ENCODE measurements at places on chromosomes 1 and 21.

DNA sequence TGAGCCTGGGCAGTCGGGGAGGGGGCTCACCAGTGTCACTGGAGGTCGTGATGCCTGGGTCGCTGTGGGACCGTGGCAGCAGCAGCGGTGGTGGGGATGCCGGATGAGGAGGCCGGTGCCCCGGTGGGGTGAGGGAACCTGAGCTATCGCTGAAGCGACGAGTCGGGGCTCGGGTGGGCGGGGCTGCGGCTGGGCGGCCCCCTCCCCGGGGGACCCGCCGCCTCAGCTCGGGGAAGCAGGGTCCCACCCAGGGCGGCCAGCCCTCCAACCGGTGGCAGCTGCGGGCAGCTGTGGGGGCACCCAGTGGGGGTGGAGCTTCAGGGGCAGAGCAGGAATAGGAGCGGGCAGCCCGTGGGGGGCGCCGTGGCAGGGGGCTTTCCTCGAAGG, 5.0 kb downstream of the ENTREP3 start:
- no peak for DNase-seq

- DNase-seq = no peak
These were observed 26.4 kb upstream of the IL12RB2 start for GRCh38 chr1:67281244-67281643.

GRCh38 chr1:205435578-205436573, 14.0 kb upstream of the LEMD1 start:
- no peak for DNase-seq

DNA sequence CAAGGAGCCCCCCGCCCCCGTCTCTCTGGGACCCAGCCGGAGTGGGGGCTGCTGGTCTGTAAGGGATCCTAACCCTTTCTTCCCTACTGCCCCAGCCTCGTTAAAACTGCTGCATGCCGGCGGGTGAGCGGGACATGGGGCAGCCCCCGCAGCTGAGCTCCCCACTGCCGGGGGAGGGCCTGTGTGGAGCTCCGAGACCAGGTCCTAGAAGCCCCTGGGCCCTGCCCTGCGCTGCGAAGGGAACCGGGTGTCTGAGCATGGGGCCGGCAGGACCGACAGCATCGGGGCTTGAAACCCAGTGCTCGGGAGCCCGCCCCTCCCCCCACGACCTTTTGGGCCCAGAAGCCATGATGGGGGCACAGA, 9.2 kb upstream of the COL6A1 start:
- no peak for DNase-seq

DNA sequence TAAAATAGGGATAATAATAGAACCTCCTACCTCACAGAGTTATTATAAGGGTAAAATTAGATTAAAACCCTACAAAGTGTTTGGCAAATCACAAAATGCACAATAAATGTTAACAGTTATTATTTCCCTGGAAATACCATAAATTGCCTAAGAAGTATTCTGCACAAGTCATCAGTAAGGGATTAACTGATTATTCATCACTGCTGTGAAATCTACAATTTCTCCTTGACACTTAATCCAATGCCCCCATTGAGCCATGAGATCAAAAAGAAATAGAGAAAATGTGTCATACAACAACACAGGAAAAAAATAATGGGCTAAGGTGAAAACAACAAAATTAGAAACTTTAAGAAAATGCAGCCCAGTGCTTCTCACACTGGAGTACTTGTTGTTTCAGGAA, 6.7 kb upstream of the SEC16B start:
- DNase-seq = no peak

- no peak for DNase-seq
These were observed 23.2 kb downstream of the LEPR start for GRCh38 chr1:65443647-65444046.

GRCh38 chr1:169511316-169512005, 25.7 kb upstream of the SLC19A2 start:
- no peak for DNase-seq

GRCh38 chr1:56390232-56390867, 189.0 kb downstream of the PLPP3 start:
- no peak for DNase-seq

GRCh38 chr1:197920414-197921117, 3.4 kb downstream of the LHX9 start:
- no peak for DNase-seq

DNA sequence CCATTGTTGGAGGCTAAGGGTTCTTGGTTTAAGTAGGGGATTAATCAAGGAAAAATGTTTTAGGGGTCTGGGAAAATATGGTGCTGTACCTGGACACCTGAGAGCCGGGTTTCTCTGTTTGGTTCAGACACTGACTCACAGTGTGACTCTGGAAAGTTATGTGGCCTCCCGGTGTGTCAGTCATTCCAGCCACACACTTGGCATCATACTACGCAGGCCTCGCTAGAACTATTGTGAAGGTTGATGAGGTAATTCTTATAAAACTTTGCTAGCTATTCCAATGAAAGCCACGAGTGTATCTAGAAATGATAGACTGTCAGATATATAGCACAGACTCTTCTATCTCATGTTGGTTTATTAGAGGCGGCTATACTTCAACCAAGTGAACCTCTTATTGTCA, 4.8 kb upstream of the CAMSAP2 start:
- DNase-seq = no peak

DNA sequence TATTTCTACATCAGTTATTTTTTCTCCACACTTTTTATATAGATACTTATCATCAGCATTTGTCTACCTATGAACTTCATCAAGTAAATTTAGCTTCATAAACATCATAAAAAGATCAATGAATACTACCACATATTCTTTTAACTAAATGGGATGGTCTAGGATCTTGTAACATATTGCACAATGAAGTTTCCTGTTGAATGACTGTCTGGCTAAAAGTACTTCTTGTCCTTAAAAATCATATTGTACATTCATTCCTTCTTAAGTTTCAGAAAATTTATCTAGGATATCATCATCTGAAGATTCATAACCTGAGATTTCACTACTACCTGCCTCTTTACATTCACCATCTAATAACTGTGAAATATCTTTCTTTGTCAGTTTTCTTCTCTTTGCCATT, 69.0 kb downstream of the MAGI3 start:
- DNase-seq = no peak

- no peak for DNase-seq
These were observed 55.9 kb downstream of the ITPKB start for GRCh38 chr1:226682871-226683814.

GRCh38 chr1:11761988-11762406, at the start of gene C1orf167:
C1orf167 (plus strand) TSS chr1:11762193; CDS start chr1:11764401, 2,208 bp downstream.
- no peak for DNase-seq

All from inflammatory macrophage (primary cell).